ENCODE measurements at places on chromosomes 4 and X.

DNA sequence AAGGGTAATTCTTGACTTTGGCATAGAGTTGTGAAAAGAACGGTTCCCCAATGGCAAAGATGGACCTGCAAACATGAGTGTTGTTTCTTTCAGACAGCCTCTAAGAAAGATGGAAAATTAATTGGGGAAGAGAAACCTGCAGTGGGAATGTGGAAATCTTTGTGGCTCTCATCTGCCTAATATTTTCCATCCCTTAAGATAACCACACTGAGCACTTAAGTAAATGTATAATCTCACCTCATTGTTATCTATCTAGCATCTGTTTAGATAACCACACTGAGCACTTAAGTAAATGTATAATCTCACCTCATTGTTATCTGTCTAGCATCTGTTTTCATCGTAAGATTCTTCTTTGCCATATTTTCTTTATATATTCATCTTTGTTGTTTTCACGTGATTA, 149.3 kb downstream of the NWD2 start:
- no peak for DNase-seq

DNA sequence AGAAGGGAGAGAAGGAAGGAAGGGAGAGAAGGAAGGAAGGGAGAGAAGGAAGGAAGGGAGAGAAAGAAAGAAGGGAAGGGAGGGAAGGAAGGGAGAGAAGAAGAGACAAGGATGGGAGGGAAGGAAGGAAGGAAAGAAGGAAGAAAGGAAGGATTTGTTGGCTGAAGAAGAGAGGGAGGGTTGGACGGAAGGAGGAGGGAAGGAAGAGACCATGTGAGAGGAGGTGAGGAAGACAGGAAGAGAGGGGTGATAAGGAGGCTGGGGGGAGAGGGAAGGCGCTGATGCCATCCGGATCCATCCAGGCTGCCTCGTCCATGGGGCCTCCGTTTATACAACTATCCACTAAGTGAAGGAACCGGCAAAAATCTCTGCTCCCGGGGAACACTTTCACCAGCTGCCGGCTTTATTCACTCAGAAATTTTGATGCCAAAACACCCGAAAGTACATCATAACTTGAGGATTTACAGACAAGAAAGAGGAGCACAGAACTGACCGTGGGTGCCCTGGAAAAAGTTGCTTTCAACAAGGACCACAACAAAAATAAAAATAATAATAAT, 14.9 kb downstream of the DHRSX start:
- no peak for DNase-seq

DNA sequence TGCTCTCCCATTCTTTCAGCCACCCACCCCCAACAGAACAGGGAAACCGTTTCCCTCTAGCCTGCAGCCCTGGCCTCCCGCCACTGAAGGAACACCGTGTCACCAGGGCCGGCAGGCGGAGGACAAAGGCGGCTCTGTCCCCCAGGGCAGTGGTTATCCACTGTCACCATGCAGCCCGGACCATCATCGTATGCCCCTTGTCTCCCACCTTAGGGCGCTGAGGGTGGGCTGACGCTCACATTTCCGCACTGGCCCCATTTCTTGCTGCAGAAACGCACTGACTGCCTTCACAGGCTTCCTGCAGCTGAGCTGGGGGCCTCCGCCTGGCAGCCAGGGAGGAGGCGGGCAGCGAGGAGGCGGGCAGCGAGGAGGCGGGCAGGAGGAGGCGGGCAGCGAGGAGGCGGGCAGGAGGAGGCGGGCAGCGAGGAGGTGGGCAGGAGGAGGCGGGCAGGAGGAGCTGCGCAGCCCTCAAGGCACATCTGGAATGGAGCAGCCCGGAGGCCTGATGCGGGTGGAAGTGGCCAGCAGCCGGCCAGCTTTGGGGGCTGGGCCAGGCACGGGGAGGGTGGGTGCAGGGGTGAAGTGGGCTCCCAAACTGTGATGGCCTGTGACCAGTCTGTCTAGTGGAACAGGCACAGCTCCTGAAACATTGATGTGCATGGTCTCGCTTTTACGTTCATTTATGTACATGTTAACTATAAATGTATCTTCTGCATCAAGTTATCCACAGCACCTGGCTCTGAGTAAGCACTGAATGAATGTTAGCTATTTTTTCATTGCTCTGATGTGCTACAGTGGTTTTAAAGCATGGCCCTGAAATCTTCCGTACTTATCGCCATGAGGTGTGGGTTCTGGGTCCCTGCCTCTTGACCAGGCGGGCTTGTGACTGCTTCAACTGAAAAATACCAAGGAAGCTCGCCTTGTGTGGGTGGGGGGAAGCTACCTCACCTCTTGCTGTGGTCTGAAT, 20.6 kb upstream of the KIAA0232 start:
- no peak for DNase-seq

DNA sequence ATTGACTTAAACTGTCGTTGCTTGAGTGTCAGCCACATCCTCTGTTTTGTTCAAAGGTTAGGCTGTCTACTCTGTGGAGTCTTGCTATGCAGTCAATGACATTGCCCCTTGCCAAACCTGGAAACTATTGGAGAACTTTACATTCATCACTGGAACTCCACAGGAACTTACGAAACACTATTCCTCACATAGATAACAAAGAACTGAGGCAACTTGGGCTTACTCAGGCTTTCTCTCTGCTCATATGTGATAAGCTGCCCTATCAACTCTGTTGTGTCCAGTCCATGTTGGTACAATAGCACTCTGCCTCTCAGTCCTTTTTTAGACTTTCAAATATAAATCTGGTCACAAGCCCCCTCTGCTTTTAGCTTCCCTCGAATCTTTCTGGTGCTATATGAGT, 9.4 kb downstream of the NPY5R start:
- DNase-seq: no peak

DNA sequence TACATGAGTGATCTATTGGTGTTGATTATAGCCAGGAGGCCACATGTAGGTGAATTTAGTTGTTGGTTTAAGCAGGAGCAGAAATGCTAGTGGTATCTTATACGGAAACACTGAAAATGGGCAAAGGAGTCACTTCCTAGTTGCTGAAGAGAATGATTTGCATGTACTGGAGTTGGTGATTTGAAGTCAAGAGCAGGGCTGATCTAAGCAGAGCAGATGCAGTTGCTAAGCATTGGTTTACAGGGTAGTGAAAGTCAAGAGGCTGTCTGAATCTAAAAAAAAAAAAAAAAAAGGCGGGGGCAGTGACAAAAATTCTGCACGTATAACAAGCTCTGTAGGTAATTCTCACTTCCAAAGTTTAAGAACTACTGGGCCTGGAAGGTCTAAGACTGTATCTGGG, 90.4 kb upstream of the HPRT1 start:
- DNase-seq: no peak

- no peak for DNase-seq
Observed at GRCh38 chr4:90069151-90069550, 58.0 kb upstream of the CCSER1 start.

GRCh38 chr4:38230821-38231563, 270.8 kb downstream of the PTTG2 start:
- no peak for DNase-seq

- no peak for DNase-seq
Observed at GRCh38 chr4:109589605-109590004, 29.6 kb downstream of the MCUB start.

GRCh38 chrX:129606918-129607317, 47.8 kb downstream of the APLN start:
- DNase-seq: peak; percentile 20

GRCh38 chr4:47442980-47443379, 20.5 kb downstream of the COMMD8 start:
- no peak for DNase-seq

DNA sequence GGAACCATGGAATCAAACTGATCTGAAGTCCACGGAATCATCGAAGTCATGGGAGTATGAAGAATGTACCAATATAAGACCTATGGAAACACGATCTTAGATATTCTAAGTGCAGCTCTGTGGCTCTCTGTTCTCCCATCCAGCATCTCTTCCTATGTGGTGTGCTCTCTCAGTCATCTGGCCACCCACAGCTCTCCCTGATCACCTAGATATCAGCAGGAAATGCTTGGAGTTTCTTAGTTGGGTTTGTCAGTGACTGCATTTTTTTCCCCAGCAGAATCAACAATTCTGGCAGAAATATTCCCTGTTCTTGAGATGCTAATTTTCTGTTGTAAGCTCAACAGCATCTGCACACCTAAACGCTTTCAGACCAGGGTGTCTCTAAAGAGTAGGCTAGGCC, 94.1 kb downstream of the GC start:
- no peak for DNase-seq

GRCh38 chrX:25503826-25504225, 488.1 kb upstream of the ARX start:
- DNase-seq: no peak

DNA sequence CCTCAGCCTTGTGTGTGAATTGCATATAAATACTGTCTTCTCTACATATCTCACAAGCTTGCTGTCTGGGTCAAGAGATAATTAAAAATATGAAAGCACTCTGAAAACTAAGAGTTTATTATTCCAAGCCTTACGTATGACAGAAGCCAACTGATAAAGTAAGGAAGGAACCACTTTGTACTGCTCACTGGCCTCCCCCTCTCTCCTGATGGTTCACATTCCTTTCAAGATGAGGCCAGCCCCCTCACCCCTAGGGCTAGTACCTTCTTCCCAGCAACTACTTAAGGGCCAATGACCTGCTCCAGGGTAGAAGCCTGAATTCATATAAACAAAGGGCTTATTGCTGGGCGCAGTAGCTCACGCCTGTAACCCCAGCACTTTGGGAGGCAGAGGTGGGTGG, 5.4 kb upstream of the SOWAHD start:
- no peak for DNase-seq

GRCh38 chr4:40157436-40157835, 39.4 kb upstream of the RHOH start:
- no peak for DNase-seq

- no peak for DNase-seq
Observed at GRCh38 chrX:113195949-113196348, 355.3 kb upstream of the AMOT start.

DNA sequence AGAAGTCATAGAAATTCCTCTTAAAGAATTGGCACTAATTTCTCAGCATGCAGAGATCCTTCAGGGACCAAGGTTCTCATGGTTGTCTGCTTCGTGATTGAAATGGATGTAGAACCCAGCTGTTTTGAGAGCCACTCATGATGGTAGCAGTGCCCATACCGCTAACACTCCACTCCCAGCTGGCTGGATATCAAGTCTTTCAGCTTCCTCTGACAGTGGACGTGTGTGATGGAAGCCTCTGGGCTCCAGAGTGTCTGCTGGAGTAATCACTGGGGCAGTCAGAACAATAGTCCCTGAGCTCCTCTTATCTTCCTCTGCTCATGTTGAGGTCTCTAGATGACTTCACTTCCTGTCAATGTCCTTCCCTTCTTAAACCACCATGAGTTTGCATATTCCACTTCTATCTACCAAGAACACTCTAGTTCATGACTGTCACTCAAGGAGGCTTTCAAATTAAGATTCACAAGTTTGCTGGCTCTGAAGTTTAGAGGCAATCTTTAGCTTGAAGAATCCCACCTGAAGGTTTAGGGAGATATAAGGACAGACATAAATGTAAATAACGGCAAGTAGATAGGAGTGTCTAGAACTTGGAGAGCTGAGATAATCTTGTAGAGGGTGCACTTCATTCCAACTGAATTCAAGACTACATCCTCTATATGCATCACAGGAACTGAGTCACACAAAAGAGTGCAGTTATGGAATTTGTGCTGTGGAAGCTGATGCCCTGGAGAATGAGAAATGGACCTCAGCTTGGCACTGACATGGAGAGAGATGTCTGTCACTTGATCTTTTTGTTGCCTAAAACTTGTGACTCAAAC, 64.5 kb upstream of the WDR1 start:
- no peak for DNase-seq

DNA sequence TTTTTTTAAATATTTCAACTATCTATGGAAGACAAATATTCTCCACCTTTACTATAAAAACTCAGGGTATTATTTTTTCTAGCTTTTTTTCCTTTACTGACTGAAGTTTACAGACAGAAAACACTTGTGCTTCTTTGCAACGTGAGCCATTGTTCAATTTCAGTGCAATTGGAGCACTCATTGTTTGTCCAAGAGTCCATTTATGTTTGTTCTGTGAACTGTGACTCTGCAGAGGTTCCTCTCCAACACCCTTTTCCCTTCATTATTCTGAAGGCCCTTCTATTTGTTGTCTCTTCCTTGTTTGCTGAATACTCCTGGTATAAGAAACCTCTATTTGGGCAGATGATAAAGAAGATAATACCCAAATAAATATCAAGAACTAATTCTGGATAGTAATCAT, 37.4 kb downstream of the DAPP1 start:
- no peak for DNase-seq

DNA sequence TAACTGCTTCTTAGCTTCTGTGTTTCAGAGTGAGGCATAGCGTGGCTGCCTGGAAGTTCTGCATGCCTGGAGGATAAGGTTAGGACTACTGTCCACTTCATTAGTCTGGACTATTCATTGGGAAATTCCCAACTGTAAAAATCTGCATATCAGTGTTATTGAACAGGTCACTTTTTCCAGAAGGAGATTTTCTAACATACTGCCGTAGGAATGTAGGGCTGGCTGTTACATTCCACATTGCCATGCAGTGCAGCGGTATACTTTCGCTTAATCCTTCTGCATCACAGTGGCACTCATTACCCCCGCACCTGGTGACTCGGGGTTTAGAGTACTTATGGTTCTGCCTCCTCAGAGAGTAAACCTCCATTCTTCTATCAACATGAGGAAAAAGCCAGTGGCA, 104.6 kb downstream of the NPFFR2 start:
- no peak for DNase-seq

DNA sequence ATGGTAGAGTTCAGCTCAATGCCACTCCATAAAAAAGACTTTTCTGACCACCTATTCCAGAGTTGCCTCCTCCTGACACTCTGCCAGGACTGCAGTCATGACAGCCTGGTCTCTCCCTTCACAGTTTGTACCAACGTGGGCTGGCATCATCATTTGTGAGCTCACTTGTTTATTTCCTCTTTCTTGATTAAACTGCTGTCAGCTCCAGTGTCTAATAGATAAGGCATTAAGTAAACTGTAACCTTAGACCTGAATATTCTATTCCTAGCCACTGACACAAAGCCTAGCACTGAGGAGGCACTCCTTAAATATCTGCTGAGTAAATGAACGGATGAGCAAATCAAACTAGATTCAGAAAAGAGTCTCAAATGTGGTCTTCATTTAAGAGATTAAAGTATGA, 48.7 kb downstream of the DDX60 start:
- no peak for DNase-seq

- DNase-seq: no peak
Observed at GRCh38 chr4:70544279-70544868, 26.0 kb downstream of the AMTN start.

DNA sequence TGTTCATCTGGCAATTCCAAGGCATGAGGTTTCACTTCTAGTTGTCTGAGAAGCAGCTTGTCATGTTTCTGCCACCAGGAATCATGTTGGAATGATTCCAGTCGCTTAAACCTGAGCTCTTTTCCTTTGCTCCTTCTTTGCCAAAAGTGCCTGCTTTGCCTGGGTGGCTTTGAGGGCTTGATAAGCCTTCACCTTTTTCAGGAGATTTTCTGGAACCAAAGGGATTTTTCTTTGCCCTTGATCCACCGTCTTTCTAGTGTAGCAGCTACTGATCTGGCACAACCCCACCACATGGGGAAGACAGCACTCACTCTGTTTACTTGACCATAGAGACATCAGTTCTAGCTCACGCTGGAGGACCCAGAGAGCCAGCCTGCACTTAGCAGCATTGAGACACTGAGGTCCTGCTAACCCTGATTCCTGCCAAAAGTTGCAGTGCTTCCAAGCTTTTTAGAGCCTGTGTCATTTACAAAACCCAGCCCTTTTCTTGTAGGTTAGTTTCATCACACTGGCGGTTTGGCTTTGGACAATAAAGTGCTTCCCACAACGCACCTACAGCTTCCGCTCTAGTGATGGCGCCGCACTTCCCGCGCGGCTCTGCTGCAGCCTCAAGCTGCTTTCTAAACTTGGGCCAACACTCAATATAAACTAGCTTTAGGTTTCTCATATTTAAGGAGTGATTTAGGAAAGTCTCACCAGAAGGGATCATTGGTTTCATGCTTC, 7.3 kb upstream of the CCNI start:
- no peak for DNase-seq

All from stimulated activated CD8-positive, alpha-beta memory T cell treated with anti-CD3 and anti-CD28 coated beads, Interleukin-7, amount 100 ng/mL, for 1 hour (primary cell).